ENCODE measurements at places on chromosomes 1 and 21. TPM values are rescaled to one million over a fixed set of nuclear protein-coding genes. Genes with fewer than 3 reads are reported as not detected.

- no peak for DNase-seq
Measured at GRCh38 chr1:199522936-199523335, 504.6 kb upstream of the NR5A2 start.

GRCh38 chr1:41482001-41482765, 2.3 kb downstream of the EDN2 start:
- no peak for DNase-seq

DNA sequence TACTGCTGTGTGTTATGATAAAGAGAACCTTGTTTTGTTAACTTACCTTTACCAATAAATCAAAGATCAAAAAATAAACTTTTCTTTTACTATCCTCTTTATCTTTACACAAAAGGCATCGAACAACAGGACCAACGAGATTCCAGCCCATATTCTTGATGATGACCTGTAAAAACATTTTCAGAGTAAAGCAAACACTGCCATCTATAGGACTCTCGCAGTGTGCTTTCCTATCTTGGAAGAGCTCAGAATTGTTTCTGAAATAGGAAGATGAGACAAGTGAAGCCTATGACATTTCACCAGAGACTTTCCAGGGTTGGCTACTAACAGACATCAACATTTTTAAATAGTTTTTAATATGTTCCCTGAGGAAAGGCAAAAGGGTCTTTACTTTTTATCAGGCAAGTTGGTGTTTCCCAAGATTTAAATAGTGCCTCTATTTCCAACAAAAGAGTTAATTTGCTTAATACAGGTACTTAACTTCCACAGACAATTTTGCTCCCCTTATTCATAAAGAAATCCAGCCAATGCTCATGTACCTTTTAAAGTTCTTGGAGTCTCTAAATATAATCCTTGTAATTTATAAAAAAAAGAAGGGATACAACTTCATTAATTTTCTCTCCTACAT, 7.3 kb downstream of the GLMN start:
- no peak for DNase-seq

DNA sequence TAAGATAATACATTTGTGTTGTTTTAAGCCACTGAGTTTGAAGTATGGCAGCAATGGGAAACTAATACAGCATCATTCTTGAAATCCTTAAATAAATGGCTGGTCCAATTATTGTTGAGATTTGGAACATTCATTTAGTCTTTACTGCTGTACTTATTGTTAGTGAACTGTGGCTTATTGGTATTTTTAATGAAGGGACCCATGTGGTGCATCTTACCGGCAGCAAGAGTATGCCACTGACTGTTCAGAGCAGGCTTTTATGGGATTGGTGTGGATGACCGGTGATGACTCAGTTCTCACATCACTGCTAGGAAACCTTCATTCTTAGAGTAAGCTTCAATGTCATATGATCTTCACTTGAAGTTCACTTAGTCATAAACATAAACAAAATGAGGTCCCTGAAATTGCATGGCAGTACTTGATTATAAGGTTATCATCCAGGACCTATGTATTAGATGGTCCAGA, 31.5 kb downstream of the PRKAA2 start:
- DNase-seq: no peak

GRCh38 chr1:32427264-32427963, 33.2 kb upstream of the BSDC1 start:
- DNase-seq: no peak

- no peak for DNase-seq
Measured at GRCh38 chr1:236304682-236305081, 22.9 kb upstream of the ERO1B start.

- DNase-seq: no peak
Measured at GRCh38 chr1:187630653-187631380, 802.1 kb downstream of the PLA2G4A start.

- DNase-seq: no peak
Measured at GRCh38 chr1:177569476-177569875, 398.7 kb downstream of the BRINP2 start.

GRCh38 chr1:69898403-69898947, 306.9 kb downstream of the LRRC40 start:
- no peak for DNase-seq

DNA sequence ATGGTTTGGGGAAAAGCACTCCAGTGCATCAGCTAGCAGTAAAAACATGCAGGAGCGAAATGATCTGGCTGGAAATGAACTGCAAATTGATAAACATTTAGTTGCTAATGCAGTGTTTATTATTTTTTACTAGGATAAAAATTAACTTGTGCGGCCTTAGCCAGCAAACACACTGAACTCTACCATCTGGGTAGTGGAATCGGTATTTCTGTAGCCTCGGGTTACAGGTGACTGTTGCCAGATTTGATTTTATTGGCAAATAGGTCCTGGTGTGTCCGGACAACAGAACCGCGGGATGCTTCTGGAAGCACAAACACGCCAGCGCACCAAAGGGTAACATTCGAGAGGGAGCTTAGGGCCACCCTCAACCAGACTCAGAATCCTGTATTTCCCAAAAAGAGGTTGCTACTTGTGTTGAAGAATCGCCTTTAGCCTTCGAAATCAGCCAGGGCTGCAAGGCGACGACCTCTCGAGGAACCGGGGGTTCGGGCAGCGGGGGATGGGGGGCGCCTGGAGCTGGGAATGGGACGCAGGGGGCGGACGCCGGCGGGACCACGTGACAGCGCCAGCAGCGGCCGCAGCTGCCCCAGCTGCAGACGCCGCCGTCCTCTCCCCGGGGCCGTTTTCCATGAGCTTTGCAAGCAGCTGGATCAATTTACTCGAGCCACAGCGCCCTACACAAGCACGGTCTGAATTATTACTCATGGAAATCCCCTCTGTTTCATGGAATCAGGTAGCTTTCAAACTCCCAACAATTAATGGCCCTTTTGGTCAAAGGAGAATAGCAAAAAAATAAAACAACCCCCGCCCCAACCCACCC, 158.8 kb downstream of the TOMM20 start:
- no peak for DNase-seq

DNA sequence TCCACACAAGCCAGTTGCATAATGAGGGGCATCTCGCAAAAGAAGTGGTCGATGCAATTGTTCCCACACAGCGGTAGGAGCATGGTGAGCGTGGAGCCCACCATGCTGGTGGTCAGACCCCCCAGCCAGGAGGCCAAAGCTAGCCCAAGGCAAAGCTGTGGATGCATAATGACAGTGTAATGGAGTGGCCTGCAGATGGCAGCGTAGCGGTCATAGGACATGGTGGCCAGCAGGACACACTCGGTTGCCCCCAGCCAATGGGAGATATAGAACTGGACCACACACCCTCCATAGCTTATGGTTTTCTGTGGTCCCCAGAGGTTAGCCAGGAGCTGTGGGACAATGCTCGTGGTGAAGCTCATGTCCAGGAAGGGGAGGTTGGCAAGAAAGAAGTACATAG, 4.3 kb downstream of the OR2C3 start:
- no peak for DNase-seq

GRCh38 chr1:201149400-201149799, 4.9 kb downstream of the TMEM9 start:
- DNase-seq: no peak

DNA sequence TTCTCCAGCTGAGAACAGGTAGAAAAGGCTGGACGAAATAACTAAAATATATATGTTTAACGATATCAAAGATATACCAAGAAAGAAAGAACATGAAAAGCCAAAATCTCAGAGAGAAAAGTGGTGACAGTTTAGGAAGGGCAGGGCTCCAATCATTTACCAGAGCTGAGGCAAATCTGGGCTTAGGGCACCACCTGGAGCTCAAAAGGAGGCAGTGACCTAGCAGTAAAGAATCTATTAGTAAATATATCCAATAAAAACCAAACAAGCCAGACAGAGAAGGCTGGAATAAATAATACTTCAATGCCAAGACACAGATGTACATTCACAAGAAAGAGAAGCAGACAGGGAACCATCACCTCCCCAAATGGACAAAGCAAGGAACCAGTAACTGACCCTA, 43.5 kb downstream of the CHIA start:
- peak; percentile 33 for DNase-seq

BEST4 gene
- 0.79 TPM for polyA plus RNA-seq

SPRR1B gene
- polyA plus RNA-seq: not detected

GJB4 gene
- polyA plus RNA-seq: not detected

ADORA3 gene
- polyA plus RNA-seq: 0.14 TPM

NIBAN1 gene
- 41.4 TPM for polyA plus RNA-seq

HSPB7 gene
- 0.34 TPM for polyA plus RNA-seq

HRNR gene
- polyA plus RNA-seq: not detected

HES3 gene
- polyA plus RNA-seq: not detected

FOXD3 gene
- not detected for polyA plus RNA-seq

CIART gene
- polyA plus RNA-seq: 0.44 TPM
